ENCODE measurements at places on chromosomes 6 and 20.

DNA sequence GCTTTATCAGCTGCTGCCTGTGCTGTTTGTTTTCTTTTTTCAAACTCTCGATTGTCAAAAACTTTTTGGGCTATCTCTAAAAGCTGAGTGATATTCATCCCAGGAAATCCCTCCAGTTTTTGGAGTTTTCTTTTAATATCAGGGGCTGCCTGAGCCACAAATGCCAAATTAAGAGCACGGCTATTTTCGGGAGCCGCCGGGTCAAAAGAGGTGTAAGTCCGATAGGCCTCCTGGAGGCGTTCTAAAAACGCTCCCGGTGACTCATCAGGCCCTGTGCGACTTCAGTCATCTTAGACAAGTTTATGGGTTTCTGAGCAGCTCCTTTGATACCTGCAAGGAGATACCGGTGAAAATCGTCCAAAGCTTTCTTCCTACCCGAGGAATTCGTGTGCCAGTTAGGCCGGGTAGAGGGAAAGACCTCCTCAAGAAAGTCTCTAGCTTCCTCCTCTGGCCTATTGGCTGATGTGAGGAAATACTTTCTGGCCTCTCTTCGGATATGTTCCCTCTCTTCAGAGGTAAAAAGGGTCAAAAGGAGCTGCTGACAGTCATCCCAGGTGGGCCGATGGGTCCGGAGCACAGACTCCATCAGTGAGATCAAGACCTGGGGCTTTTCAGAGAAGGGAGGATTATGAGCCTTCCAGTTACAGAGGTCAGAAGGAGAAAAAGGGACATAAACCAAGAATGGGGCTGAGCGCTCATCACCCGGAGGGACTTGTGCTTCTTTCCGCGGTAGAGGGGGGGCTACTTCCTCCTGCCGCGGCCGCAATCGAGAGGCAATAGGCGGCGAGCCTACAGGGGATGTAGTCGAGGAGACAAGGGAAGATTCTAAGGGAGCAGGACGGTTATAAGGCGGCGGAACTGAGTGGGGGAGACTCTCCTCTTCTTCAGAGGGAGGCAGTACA is 151.1 kb downstream of the TRIM27 start:
- DNase-seq = no peak

DNA sequence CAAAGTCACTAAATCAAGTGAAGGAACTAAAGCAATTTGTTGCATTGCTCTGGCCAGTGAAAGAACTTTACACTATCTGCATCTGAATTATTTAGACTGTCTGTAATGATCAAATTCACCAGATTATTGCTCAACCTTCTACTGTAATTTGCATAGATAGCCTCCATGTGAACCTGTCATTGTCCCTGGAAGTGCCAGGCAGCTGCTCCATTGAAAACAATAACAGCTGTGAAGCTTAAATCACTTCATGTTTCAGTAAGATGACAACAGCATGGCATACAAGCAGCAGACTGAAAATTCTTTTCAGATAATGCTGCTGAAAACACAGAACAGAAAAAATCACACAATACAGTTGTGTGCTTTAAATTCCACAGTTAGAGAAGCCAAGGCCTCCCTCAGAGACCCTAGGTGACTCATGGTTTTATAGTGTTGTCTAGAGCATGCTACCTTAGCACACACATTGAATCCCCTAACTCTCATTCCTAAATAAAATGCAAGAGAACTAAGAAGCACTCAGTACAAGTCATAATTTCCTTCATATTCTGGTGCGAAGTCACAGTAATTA is 248.9 kb downstream of the TPBG start:
- peak; percentile 47 for DNase-seq

- peak; percentile 92 for DNase-seq
Observed at GRCh38 chr6:133131621-133132465, 109.3 kb upstream of the EYA4 start.

GRCh38 chr6:142207265-142207877 is 60.3 kb downstream of the VTA1 start:
- peak; percentile 33 for DNase-seq

DNA sequence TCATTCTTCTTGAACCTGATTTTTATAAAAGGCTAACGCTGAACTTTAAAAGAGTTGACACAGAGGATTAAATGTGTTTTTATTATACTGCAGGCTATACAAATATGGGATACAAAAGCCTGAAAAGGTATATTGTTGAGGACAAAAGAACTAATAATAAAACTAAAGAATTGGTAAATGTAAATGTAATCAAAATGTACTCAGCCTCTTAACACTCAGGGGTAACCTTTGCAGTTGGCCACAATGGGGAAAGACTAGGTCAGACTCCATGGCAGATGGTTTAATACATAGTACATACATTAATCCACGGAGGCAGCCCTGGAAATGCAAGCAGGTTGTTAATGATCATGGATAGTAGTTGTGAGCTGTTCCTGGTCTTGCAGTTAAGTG is 57.5 kb downstream of the SOBP start:
- no peak for DNase-seq

DNA sequence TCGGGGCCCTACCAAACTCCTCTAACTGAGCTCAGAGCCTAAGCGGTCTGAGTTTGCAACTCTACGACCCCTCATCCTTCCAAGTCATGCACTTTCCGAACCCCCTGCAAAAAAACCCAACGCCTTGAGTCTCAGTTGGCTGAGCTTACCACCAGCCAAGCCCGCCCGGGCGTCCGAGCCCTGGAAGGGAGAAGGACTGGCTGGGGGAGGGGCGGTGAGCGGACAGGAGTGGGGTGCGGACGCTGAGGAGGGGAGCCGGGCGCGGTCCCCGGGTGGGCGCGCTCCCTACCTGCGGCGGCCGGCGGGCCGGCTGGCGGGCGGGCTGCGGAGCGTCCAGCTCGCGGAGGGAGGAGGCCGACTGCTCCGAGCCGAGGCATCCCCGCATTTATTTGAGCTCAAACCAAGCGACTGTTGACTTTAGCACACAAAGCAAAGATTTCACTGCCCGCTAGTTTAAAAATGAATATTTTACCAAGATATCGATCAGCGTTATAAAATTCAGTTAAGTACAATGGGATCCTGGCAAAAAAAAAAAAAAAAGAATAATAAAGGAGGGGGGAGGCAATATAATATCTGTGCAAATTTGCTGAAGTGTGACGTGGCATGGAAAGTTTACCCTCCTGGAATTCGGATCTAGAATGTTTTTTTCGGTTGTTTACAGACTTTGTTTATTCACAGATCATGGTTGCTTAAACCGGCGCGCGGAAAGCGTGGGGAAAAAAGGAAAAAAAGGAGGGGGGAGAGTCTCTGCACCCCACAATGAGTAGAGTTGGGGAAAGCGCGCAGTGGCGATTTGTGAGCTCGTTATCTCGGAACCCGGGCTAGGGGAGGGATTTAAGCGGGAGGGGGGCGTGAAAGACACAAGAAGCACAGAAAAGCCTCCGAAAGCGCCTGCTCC is 5.9 kb downstream of the FOXA2 start:
- DNase-seq = no peak

- no peak for DNase-seq
Observed at GRCh38 chr6:139288496-139289040, 3.2 kb downstream of the TXLNB start.

GRCh38 chr6:70753870-70754380 is 86.2 kb downstream of the SMAP1 start:
- no peak for DNase-seq

DNA sequence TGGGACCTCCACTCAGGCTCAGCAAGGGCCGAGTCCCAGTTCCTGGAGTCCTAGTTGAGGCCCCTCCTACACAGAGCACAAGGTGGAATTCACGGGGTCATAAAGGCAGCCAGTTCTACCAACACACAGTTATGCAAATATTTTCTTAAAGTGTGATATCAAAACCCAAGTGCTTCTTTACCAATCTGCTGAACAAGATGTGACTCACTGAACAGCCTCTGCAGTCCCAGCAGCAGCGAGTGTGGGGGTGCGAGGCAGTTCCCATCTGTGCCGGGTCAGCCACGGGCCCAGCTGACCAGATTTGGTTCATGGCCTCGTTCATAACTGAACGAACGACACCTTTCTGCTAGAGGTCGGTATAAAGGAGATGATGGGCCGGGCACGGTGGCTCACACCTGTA is 4.5 kb upstream of the TCEA2 start:
- no peak for DNase-seq

DNA sequence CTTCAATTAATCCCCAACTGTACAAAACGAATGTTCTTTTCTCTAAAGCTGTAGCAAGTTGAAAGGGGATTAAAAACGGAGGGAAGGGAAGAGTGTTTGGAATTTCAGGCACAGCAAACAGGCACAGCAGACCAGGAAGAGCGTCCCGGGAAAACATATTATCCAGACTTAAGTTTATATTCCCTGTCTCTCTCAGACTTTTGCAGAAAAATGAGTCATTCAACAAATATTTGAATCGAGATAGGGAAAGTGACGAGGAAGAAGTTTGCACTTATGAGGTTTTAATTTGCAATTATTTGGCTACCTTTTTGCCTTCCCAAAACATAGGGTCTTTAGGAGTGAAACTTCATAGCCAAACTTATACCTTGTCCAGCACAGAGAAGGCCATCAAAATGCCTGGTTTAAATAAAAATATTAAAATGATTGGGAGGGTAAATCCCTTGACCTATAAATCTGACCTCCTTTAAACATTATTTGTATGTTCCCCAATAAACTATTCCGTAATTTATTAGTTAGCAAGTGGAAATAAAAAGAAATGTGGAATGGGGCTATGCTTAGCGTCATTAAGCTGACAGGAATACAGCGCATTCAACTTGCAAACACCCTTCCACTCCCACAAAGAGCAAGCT is 16.0 kb downstream of the HFE start:
- DNase-seq = no peak

DNA sequence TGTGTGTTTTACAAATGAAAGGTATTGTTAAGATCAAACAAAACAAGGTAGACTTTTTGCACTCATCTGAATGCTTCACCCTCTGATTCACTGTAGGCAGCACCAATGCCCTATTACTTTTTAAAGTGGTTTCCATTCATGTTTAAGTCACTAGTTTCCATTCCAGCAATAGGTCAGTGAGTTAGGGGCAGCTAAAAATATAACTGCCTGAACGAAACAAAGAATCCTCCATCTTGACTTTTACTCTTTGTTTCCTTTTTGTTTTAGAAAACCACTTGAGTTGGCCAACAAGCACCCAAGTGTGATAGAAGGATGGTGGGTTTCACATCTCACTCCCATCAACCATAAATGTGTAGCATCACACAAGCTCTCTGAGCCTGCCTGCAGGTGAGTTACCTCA is 25.5 kb downstream of the CLIC5 start:
- no peak for DNase-seq

- DNase-seq = no peak
Observed at GRCh38 chr6:17972978-17973622, 14.3 kb downstream of the KIF13A start.

DNA sequence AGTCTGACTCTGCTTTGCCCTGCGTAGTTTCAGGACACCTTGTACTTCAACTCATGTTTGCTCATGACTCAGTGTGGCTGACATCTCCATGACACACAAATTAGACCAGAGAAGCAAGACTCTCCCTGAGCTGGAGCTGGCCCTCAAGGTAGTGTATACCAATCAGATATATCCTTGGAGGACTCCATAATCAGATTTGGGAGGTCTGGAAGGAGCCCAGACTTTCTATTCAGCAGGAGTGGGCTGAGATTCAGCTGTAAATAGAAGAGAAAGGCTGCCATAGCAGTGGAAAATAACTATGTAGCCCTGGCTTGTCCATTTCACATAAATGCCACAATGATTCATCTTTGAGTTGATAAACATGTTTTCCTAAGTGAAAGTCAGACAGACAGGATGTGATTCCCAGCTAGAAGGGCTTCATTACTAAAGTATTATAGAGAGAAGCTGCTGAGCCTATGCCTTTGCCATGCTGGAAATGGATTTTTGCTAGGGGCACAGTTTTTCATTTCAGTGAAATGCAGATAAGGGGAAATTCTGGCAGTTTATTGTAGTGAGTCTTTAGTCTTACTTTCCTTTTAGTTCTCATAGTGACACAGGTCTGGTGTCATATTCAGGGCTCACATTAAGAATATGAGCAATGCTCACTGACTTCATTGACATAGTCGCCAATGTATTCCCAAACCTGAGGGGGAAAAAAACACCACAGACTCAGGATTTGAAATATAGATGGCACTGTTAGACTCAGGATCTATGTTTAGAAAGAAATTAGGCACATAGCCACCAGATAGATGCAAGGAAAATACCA is 95.3 kb downstream of the CLVS2 start:
- DNase-seq = no peak
